Activated T-cell treated with anti-CD3 and anti-CD28 coated beads, Interleukin-2, amount 50 U/mL, for 72 hours (primary cell): ENCODE measurements at places on chromosomes 3 and 15.

DNA sequence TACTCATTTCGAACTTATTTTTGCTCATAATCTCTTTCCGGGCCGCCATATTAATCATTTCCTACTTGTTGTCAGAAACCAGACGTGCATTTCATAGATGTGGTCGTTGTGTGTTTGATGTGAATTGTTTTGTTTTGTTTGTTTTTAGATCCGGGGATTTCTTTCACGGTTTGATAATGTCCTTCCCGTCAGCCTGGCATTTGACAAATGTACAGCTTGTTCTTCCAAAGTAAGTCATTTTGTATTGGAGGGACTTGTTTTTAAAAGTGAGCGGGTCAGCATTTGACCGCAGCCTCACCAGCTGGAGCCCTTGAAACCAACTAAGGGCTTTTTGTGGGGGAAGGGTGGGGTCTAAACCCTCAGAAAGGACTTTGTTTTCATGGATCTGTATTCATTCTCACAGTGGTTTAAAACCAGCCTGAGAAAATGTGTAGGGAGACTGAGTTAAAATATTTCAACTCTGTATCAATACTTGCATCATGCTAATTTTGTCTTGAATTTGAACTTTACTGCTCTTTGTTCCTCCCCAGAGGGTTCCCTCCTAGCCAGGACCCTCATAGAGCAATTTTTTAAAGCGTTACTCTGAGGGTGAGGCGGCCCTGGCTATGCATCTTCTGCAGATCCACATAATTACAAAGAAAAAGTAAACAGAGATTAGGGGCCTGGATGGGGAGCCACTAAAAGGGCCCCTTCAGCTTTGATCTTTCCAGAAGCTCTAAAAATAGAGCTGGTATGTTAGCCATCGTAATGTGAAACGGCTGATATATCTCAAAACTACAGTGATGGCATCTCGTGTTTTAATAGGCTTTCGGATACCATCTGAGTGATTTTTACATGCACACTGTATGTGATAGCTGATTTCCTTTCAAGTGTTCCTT lies 107.9 kb downstream of the ATG7 start:
- H3K4me3 ChIP-seq, result no peak overlapping the region
- H3K27me3 ChIP-seq, result no peaks in the 10 kb centered on the region
- no peaks in the 10 kb centered on the region for H3K36me3 ChIP-seq
- no peak for DNase-seq
- H3K4me1 ChIP-seq, result no peaks in the 10 kb centered on the region
- no peak overlapping the region for H3K27ac ChIP-seq

GRCh38 chr3:63876260-63876659 lies 12.6 kb downstream of the ATXN7 start:
- no peak overlapping the region for H3K4me3 ChIP-seq
- H3K36me3 ChIP-seq, result no peaks in the 10 kb centered on the region
- H3K27me3 ChIP-seq, result no peaks in the 10 kb centered on the region
- no peak for DNase-seq

DNA sequence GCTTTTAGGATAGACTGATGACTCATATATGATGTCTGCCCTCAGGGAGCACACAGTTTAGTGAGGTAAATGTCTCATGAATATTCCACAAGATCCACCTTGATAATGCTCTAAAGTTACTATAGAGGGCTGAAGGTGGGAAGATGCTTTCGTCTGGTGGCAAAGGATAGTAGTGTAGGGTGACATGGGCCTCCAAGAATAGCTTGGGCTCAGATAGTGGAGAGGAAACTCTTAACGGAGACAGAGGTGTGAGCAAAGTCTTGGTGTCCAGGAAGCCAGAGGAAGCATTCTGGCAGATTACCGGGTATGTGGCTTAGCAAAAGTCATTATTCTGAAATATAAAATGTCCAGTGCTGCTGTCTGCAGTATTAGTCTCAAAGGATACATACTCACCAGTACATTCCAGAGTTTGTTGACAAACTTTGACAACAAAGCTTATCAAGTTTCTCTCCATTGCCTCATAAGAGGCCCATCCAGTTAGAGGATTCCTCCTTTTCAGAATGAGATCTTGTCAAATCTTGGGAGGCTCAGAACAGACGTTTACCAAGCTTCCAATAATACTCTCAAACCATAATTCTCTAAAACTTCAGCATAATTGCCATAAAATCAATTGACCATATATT lies 316.7 kb downstream of the LPP start:
- no peak for DNase-seq
- H3K4me1 ChIP-seq, result peaks cover 6% of the 10 kb centered on the region

DNA sequence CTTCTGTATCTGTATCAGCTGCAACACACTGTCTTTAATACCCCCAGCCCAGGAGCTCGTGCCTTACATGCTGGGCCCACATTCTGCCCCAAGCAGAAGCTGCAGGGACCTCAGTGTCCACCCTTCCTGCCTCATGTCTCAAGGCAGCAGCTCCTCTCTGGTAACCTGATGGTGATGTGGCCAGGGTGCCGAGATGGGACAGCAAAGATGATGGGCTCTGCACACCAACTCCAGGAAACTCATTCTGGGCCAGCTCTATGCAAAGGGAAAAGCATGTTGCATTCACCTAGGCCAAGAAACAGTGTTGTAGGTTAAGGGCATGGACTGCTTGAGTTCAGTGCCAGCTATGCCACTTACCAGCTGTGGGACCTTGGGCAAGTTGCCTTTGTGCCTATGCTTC lies 79.5 kb upstream of the PRR23C start:
- H3K4me1 ChIP-seq, result no peaks in the 10 kb centered on the region
- no peak for DNase-seq
- no peaks in the 10 kb centered on the region for H3K36me3 ChIP-seq
- no peaks in the 10 kb centered on the region for H3K27me3 ChIP-seq
- no peak overlapping the region for H3K4me3 ChIP-seq
- no peak overlapping the region for H3K27ac ChIP-seq

DNA sequence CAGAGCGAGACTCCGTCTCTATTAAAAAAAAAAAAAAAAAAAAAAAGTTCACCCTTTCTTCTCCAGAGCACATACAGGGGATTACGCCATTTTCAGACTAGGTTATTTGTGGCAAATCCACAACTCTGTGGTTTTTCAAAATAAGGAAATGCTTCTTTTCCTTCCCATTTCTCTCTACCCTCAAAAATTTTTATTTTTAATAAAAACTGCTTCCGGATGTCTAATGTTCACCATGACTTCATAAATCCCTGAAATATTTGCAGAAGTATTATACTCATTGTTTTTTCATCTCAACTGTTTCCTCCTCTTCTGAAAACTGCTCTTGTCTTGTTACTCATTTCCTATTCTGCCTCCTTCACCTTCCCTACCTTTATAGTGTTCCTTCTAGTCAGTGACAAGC lies 45.0 kb upstream of the SLC12A8 start:
- H3K36me3 ChIP-seq, result peaks cover 28% of the 10 kb centered on the region
- no peak overlapping the region for H3K4me3 ChIP-seq
- no peak overlapping the region for H3K27ac ChIP-seq
- H3K27me3 ChIP-seq, result no peaks in the 10 kb centered on the region
- H3K4me1 ChIP-seq, result peaks cover 10% of the 10 kb centered on the region

DNA sequence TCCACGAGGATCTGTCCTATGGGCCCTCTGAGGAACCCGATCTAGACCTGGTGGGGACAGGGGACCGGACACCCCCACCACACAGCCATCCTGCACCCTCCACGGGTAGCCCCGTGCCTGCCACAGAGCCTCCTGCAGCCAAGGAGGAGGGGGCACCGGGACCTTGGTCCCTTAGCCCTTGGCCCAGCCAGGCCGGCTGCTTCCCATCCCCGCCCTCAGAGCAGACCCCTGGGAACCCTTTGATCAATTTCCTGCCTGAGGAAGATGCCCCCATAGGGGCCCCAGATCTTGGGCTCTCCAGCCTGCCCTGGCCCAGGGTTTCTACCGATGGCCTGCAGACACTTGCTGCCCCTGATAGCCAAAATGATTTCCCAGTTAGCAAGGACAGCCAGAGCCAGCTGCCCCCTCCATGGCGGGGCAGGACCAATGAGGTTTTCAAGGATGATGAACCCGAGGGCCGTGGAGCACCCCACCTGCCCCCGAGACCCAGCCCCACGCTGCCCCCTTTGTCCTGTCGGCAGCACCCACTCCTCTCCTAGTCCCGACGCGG lies 91.5 kb downstream of the TBC1D2B start:
- no peak for DNase-seq
- H3K27me3 ChIP-seq, result peaks cover 5% of the 10 kb centered on the region
- peak overlapping the region; percentile 78 for H3K27ac ChIP-seq
- no peak overlapping the region for H3K4me3 ChIP-seq

GRCh38 chr3:2041931-2042330 lies 56.7 kb upstream of the CNTN4 start:
- no peak for DNase-seq
- H3K4me1 ChIP-seq, result no peaks in the 10 kb centered on the region
- H3K27me3 ChIP-seq, result no peaks in the 10 kb centered on the region
- no peak overlapping the region for H3K27ac ChIP-seq
- no peak overlapping the region for H3K4me3 ChIP-seq

DNA sequence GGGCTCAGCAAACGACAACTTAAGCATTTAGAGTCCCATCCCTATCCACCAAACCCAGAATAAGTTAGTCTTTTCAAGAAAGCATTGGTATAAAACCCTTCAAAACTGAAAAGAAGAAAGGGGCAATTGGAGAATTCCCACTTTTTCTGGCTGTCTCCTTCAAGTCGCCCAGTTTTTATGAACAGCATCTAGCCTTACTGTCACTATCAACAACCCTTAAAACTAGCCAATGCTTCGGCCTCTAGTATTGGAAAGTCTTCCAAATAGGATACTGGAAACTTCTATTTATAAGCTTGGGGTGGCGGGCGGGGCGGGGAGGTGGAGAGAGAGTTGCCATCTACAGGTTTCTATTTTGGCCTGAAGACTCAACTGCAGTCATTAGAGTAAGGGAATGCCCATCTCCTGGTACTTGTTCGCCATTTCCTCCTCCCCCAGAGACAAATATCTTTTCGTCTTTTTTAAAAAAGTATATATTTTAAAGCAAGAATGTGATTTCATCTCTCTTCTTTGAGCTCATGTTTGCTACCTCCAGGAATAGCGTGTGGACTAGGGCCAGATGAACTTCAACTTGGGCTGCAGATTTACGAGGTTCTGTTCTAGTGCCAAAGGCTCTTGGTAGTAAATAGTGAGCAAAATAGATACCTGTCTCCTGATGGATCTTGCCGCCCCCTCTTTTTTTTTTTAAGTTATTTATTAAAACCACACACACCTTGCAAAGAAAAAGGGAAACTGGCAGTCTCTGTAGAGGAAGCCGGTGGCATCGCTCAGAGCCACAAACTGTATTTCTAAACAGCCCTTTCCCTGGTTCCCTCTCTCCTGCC lies 2.7 kb downstream of the BCL6 start:
- H3K36me3 ChIP-seq, result peaks cover 17% of the 10 kb centered on the region
- DNase-seq, result peak; percentile 18
- peak overlapping the region; percentile 100 for H3K27ac ChIP-seq
- H3K4me1 ChIP-seq, result peaks cover 45% of the 10 kb centered on the region
- H3K27me3 ChIP-seq, result no peaks in the 10 kb centered on the region

GRCh38 chr15:75170711-75171341 lies 30.9 kb upstream of the C15orf39 start:
- H3K27me3 ChIP-seq, result no peaks in the 10 kb centered on the region
- no peak overlapping the region for H3K4me3 ChIP-seq
- H3K36me3 ChIP-seq, result no peaks in the 10 kb centered on the region
- peaks cover 39% of the 10 kb centered on the region for H3K4me1 ChIP-seq
- no peak for DNase-seq

- H3K27ac ChIP-seq, result no peak overlapping the region
- H3K36me3 ChIP-seq, result no peaks in the 10 kb centered on the region
- H3K4me3 ChIP-seq, result no peak overlapping the region
- no peaks in the 10 kb centered on the region for H3K27me3 ChIP-seq
- DNase-seq, result no peak
- no peaks in the 10 kb centered on the region for H3K4me1 ChIP-seq
Measured at GRCh38 chr3:54909191-54909590, 18.7 kb downstream of the LRTM1 start.

DNA sequence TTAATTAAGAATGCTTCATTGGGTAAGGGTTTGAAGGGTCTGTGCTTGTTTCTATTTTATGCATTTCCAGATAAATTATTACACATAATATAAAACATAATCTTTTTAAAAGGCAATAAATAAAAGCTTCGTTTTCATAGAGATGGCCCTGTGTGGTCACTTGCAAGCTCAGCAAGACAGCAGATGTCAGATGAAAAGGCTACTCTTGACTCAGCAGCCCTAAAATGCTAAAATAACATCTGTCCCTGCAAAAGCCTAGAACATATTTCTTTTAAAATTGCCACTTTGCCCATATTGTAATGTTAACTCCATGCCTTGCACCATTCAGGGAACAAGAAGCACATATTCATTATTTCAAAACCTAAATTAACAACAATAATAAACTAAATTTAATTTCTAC lies 349.4 kb downstream of the CNTN3 start:
- H3K27ac ChIP-seq, result no peak overlapping the region
- no peaks in the 10 kb centered on the region for H3K27me3 ChIP-seq
- no peak for DNase-seq

DNA sequence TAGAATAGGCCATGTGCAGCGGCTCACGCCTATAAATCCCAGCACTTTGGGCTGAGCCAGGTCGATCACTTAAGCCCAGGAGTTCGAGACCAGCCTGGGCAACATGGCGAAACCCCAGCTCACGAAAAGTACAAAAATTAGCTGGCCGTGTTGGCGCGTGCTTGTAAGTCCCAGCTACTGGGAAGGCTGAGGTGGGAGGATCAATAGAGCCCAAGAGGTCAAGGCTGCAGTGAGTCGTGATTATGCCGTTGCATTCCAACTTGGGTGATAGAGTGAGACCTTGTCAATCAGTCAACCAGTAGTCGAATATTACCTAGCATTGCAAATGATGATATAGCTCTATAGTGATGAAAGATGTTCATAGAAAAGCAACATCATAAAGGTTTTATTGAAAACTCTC lies 51.9 kb downstream of the USP8 start:
- H3K36me3 ChIP-seq, result peaks cover 23% of the 10 kb centered on the region
- H3K27ac ChIP-seq, result no peak overlapping the region
- no peak for DNase-seq
- no peaks in the 10 kb centered on the region for H3K27me3 ChIP-seq
- H3K4me3 ChIP-seq, result no peak overlapping the region

DNA sequence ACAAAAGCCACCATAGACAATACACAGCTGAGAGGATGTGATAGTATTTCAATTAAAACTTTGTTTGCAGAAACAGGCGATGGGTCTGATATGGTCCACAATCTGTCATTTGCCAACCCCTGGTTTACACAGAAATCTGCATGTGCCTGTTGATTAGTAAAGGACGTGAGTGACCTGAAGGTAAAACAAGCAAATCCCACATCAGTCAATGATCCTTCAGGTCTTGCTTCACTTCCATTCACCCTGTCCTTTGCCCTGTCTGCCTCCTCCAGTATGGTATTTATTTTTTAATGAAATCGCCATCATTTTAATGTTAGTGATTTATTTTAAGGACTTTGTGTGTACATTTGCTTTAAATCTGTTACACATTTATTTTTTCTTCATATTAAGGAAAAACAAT lies 166.2 kb downstream of the FEZF2 start:
- H3K27ac ChIP-seq, result no peak overlapping the region
- H3K4me1 ChIP-seq, result no peaks in the 10 kb centered on the region
- H3K27me3 ChIP-seq, result peaks cover 21% of the 10 kb centered on the region
- no peak for DNase-seq
- H3K4me3 ChIP-seq, result no peak overlapping the region

GRCh38 chr3:122357828-122358702 lies 25.0 kb downstream of the MIX23 start:
- H3K36me3 ChIP-seq, result peaks cover 3% of the 10 kb centered on the region
- H3K4me3 ChIP-seq, result no peak overlapping the region
- peak overlapping the region; percentile 78 for H3K27ac ChIP-seq
- H3K27me3 ChIP-seq, result no peaks in the 10 kb centered on the region
- peaks cover 9% of the 10 kb centered on the region for H3K4me1 ChIP-seq

GRCh38 chr15:63638839-63639238 lies 41.7 kb downstream of the FBXL22 start:
- peak; percentile 4 for DNase-seq
- H3K27ac ChIP-seq, result no peak overlapping the region
- peaks cover 17% of the 10 kb centered on the region for H3K4me1 ChIP-seq
- H3K4me3 ChIP-seq, result no peak overlapping the region
- peaks cover 11% of the 10 kb centered on the region for H3K36me3 ChIP-seq
- H3K27me3 ChIP-seq, result no peaks in the 10 kb centered on the region
